ENCODE measurements at places on chromosomes 3 and 15.

GRCh38 chr3:45224824-45225464 is 1.1 kb downstream of the TMEM158 start:
- no peak for DNase-seq

DNA sequence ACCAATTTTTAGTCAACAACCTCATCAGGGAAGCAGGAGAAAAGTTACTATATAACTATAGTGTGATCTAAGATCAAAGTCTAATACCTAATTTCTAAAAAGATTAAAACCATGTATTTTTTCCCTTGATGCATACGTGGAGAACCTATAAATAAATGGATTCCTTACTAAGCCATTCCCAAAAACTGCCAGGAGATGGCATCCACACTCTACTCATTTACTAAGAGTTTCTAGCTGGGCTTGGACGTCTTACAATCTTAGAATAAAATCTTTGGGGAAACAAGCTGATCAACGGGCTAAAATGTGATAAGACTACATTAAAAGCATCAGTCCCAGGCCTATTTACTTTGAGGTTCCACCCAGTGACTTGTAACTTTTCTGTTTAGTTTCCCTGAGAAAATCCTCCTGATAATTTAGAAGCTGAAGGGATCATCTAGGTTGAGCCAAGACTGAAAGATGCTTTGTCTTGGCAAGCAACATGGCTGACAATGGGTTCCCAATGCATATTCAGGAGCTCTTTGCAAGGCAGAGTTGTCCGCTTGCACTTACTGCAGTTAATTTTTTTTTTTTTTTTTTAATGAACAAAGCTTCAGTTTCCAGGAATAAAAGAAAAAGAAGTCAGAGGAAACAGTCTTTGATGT is 85.5 kb upstream of the FGF12 start:
- DNase-seq = no peak

GRCh38 chr3:15207836-15208504 is 1.9 kb downstream of the CAPN7 start:
- DNase-seq = no peak

- no peak for DNase-seq
Observed at GRCh38 chr3:112119962-112120836, 12.8 kb downstream of the GCSAM start.

DNA sequence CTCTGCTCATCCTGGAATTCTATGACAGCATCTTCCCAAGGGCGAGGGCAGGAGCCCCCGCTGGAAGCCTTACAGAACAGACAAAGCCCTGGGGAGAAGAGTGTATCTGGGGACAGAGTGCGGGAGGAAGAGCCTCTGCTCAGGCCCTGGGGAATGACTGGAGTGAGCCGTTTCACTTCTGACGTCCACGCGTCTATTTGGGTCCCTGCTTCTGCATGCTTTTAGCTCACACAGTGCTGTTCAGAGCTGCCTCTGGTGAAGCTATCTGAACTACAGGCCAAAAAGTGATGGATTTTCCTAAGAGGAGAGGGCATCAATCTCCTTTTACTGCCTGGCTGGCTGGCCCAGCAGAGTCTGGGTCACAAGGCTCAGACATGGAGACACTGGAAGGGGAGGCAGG is 311.8 kb downstream of the NTRK3 start:
- DNase-seq = no peak

DNA sequence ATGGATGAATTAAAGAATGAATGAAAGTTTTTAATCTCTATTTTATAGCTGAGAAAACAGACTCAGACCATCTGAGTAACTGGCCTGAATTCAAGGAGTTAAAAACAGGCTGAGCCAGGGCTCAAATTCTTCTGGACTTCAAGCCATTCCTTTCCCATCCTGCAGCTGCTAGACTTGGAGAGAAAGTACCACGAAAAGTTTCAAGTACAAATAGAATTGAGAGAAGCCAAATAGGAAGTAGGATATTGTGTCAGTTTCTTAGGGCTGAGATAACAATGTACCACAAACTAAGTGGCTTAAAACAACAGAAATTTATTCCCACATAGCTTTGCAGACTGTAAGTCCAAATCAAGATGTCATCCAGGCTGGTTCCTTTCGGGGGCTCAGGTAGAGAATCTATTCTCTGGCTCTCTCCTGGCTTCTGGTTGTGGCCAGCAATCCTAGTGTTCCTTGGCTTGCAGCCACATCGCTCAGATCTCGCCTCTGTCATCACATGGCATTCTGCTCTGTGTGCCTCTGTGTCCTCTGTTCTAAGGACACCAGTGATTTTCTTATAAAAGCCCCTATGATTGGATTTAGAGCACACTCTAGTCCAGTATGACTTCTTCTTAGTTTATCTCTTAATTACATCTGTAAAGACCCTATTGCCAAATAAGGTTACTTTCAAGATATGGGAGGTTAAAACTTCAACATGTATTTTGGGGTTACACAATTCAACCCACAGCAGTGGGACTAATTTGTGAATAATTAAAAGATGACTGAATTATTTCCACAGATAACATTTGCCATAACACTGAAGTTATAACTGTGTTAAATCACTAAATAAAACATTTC is 25.7 kb upstream of the GOLIM4 start:
- no peak for DNase-seq

DNA sequence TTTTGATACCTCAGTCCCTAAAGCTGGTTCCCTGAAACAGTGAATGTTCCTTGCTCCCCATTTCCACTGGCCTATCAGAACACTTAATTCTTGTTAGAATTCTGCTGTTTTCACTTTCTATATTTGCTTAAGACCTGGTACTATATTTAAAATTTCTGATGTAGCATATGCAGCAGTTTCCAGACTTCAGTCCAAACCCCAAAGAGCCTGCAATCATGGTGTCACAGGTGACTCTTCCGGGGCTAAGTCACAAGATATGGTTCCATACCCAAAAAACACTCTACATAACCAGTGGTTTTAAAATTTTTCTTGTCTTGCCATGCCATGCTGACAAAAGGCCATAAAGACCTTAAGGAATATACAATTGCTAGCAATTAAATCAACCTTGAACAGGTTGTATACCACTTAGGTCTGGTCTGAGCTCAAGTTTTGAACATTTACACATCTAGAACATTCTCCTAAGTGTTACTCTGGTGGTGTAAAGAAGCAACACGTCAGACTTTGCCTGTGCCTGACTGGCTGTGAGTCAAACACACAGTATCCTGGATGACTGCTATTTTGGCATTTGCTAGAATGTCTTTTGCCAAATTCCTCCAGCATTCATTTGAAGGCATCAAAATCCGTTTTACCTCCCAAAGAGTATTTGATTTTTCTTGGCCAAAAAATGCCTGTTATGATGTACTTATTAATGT is 160.0 kb downstream of the FRMD5 start:
- no peak for DNase-seq

DNA sequence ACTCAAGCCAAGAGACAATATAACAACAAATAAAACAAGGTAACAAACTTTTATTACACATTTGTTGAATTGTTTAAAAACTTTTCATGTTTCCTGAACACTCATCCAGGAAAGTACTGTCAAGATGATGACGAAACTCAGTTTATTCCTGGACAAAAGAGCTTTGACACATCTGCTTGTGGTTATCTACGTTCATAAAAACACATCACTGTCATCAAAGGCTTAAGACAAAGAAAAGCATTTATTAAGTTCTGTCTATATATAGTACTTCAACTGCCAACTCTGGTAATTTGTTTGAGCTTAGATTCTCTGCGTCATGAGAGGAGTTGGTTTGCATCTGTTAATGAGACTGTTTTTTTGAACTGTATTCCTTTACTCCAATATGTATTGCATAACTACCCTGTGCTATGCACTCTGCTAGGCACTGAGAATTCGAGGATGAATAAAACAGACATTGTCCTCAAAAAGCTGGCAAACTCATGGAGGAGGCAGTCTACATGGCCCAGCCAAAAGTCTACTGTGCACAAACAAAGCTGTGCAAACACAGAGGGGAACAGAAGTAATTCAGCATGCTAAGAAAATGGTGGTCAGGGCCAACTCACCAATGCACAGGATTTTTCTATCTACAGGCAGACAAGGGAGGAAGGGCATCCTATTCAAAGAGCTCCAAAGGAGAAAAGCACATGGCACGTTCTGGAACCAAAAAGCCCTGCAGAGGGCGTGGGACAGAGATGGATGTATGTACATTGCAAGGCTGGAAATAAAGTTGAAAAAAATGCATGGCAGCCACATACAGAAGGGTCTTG is 21.5 kb downstream of the PLD1 start:
- DNase-seq = no peak

DNA sequence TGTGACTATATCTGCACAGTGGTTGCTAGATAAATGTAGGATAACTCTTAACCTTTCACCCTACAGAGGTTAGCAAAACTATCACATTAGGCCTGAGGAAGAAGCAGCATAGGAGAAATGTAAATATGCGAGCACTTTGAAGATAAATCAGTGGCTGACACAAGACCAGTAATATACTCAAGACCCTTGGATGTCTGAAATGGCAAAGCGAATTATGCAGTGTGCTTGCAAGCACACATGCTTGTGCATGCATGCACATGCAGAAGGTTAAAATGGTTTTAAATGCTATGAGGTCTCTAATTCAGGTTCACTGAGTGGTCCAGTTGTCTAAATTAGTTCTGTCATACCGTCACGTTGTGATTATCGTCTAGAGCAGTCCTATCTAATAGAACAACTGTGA is 13.6 kb upstream of the UTS2B start:
- no peak for DNase-seq

- DNase-seq = no peak
Observed at GRCh38 chr15:68910341-68910740, 20.0 kb upstream of the SPESP1 start.

DNA sequence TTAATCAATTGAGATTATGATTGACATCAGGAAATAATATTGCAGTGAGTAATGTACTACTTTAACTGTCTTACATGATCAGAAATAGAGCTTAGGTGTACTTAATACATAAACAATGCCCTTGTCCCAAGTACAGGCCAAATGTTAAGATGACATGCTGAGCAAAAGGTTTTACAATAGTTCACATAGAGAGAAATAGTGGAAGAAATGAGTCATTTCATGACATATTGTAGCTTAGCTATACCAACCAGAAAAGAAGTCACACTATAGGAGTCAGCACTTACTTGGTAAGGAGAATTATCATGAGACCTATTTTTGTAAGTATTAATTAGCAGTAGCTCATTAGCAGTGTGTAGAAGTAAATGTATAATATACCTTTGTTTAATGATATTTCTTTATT is 96.4 kb upstream of the NANOGP8 start:
- peak; percentile 23 for DNase-seq

GRCh38 chr15:84949043-84949442 is 32.6 kb upstream of the PDE8A start:
- DNase-seq = no peak

GRCh38 chr3:176939022-176939817 is 258.1 kb downstream of the TBL1XR1 start:
- no peak for DNase-seq

DNA sequence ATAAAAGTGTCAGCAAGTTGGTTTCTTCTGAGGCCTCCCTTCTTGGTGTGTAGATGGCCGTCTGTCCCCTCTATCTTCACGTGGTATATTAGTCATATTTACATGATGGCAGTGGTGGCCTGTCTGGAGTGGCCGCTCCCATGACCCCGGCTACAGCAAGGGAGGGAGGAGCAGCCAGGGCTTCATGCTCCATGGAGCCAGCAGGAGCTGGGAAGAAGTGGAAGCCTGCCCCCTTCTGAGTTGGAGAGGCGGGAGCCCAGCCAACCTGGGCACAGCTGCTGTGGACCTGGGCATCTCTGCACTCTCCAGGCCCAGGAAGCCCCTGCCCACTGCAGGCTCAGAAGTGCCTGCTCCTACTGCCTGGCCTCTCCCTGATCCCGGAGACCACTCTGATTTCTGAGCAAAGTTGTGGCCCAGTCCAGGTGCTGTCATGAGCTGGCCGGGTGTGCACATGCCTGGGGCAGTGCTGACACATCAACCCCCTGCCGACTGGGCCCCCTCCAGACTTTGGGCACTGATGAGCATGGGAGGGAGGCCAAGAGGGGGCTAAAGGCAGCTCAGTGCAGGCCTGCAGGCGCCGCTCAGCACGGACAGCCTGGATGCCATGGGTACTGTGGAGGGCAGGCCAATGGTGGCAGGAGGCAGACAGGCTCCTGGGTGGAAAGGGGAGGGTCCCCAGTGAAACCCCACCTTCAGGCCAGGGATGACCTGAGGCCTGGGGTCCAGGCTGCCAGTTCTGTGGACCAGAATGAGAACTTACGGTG is 84.8 kb downstream of the SERPINI1 start:
- no peak for DNase-seq

- no peak for DNase-seq
Observed at GRCh38 chr3:17195856-17196604, 311.3 kb downstream of the PLCL2 start.

- DNase-seq = no peak
Observed at GRCh38 chr3:127074900-127075360, 92.0 kb downstream of the PLXNA1 start.

GRCh38 chr3:31695280-31696008 is 162.7 kb downstream of the STT3B start:
- peak; percentile 24 for DNase-seq

- DNase-seq = peak; percentile 39
Observed at GRCh38 chr3:141412087-141412935, 44.0 kb downstream of the ZBTB38 start.

GRCh38 chr3:125194061-125194848 is 18.3 kb downstream of the SLC12A8 start:
- no peak for DNase-seq

DNA sequence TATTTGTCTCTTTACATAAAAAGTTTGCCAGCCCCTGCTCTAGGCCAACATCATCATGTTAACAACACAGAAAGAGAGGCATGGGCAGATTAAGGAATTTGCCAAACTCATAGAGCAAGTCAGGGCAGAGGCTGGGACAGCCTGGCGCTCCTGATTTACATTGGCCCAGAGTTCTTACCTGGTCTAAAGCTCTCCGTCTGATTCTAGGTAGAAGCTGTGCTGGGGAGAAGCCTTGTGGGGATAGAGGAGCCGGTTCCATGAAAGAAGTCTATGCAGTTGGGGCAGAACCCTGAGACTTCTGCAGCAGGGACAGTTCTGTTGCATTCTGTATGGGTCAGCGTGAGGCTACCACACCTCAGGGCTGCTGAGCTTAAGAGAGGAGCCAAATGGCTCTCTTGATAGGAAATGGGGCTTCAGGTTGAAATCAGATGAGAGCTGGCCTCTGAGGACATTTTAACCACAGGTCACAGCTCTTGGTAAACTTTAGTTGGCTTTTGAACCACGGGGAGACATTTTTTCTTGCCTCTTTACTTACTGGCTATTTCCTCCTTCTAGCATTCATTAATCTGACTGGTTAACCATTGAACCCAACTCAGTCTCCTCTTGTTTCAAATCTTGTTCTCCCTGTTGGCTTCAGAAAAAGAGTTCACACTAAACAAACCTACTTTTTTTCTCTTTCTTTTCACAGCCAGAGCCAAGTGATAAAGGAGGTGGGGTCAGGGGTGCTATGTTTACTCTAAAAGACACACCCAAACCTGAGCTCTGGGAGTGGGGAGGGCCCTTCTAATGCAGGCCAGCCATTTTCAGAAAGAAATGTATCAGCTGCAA is 250.7 kb downstream of the OPA1 start:
- DNase-seq = no peak

DNA sequence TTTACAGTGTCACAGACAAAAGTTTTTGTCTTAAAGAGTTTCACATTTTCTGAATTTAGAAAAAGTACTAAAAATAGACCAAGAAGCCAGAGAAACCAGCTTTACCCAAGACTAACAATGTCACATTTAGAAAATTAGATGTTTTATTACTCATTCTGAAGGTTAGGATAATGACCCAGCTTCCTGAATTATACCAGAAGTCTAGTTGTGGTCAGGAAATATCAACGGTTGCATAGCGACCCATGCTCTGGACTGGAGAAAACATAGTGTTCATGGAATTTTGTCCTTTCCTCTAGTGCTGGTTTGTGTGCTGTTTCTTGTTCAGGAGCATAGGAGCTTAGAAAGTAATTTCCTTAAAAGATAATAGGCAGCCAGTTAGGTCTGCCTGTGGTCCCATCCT is 59.0 kb downstream of the DPPA2 start:
- DNase-seq = no peak

All from T-helper 1 cell (primary cell).